ENCODE measurements at places on chromosomes 12 and 14. TPM values are rescaled to one million over a fixed set of nuclear protein-coding genes. Genes with fewer than 3 reads are reported as not detected.

Gene KCNA1
- total RNA-seq: not detected

Gene CCDC175
- total RNA-seq: not detected

Gene RNASE1
- total RNA-seq: not detected

Gene RNF212B
- not detected for total RNA-seq

Gene EML1
- 0.68 TPM for total RNA-seq
